ENCODE measurements at places on chromosomes 16 and 17.

- DNase-seq, result no peak
These were observed 2.4 kb downstream of the HDAC5 start for GRCh38 chr17:44120851-44121605.

- no peak for DNase-seq
These were observed 41.1 kb upstream of the CDH13 start for GRCh38 chr16:82585675-82586074.

GRCh38 chr16:17237350-17237944 lies 233.3 kb downstream of the XYLT1 start:
- no peak for DNase-seq

- no peak for DNase-seq
These were observed 1.8 kb downstream of the KIAA0513 start for GRCh38 chr16:85029408-85029784.

GRCh38 chr16:65702707-65703402 lies 581.0 kb upstream of the CDH11 start:
- no peak for DNase-seq

DNA sequence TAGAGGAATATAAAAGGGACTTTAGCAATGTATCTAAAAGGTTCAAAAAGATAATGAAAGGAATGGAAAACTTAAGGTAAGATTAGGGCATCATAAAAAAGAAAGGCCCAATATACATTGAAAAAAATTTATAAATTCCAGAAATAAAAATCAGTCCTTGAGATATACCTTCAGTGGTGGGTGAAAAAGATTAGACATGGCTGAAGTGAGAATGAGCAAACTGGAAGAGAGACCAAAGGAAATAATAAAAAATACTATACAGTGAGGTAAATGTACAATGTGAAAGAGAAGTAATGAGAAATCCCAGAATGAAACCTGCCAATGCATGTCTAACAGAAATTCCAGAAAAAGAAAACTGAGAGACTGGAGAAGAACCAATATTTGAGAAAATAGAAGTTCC lies 42.9 kb upstream of the PMFBP1 start:
- no peak for DNase-seq

- DNase-seq, result no peak
These were observed 10.7 kb downstream of the CYBC1 start for GRCh38 chr17:82439829-82440365.

DNA sequence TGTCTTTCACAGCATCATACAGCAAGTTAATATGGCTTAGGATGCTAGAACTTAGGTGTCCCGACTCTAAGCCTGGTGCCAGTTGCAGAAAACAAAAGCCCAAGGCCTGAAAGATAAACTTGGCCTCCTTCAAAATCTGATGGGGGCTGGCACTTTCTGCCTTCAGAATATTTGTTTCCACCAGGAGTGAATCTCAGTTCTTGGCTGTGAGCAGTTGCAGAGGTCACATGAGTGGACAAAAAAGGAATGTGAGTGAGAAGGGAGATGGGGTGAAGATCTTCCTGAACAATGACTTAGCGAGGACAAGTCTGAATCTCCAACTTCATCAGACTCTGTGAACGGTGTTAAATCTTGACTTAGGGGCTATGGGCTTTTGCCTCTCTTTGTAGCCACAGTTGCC lies 46.6 kb downstream of the HOXB1 start:
- no peak for DNase-seq

- no peak for DNase-seq
These were observed 190.6 kb upstream of the HS3ST3A1 start for GRCh38 chr17:13792314-13792713.

DNA sequence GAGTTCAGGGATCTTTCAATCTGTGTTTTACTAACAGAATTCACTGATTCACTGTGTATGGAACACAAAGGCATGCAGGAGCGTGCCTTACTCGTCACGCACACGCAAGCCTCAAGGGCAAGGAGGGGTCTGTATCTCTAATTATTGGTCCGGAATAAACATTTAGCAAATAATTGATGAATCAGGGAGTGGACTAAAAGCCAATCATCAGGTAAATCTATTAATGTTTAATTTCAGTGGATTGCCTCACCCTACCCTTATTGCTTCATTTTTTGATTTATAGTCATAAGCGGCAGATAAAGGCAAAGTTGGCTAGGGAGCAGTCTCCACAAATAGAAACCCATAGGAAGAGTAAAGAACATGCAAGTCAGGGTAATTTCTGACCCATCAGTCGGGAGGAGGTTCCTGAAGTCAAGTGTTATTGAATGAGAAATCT lies 7.4 kb upstream of the HSD17B2 start:
- no peak for DNase-seq

- no peak for DNase-seq
These were observed 16.6 kb upstream of the PYY start for GRCh38 chr17:43970366-43970765.

DNA sequence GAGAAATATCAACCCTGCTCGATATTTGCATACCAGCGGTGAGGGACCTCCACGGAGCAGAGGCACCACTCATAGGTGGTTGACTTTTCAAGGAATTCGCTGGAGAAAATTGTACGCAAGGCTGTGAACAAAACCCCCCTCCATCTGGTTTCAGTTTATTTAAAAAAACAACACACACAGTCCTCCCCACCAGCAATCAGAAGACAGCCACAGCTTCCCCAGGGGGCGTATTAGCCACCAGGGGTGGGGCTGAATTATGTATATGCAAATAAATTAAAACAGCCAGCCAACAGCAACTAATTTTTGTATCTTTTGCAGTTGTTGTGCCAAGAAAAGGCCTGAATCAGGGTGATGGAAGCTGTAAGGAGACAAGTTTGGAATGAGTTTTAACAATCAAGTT lies 5.9 kb upstream of the HSD11B2 start:
- no peak for DNase-seq

DNA sequence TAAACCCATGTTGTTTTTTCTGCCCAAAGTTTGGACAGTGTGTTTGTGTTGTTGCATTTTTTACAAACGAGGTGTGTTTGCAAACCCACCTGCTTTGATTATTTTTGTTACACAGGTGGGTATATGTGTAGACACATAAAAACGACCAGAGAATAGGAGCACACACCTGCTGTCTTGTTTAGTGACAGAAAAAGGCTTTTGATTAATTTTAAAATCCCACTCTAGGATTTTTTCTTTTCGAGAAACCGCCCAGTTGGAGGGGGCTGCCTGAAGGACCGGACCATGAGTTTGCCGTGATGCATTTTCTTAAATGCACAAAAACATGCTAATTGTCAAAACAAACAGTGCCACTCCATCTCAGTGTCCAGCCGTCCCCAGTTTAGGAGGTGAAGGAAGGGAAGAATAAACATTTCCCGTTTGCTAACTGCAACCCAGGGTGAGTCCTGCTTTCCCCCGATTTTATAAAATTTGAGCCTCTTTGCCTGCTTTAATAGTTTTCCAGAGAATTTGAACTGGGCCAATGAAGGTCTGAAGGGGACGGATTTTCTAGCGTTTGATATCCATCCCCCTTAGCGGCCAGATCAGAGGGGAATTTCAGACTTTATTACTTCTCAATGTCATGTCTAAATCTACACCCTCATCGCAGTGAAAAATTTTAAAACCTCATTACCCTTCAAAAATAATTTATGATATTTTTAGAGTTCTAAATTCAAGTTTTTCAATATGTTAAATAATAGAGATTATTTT lies 3.2 kb downstream of the FOXC2 start:
- no peak for DNase-seq

All from SK-N-MC (cell line).